ENCODE measurements at places on chromosomes 5 and 9.

- DNase-seq: no peak
Measured at GRCh38 chr5:63043792-63044191, 465.2 kb downstream of the LRRC70 start.

DNA sequence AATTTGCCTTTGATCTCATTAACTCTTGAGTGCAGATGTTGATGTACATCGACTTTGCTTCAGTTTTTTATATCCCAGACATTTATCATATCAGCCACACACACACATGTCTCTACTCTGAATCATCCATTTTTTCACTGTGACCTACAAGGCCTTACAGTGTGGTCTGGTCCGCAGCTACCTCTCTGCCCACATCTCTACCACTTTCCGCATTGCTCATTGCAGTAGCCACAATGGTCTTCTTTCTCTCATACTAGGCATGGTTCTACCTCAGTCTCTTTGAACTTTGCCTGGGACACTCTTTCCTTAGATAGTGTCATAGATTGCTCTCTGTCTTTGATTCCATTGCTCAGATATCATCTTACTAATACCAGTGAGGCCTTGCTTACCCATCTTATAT, 87.9 kb upstream of the FSD1L start:
- DNase-seq: no peak

GRCh38 chr9:69976152-69976551, 67.5 kb upstream of the MAMDC2 start:
- DNase-seq: peak; percentile 23

DNA sequence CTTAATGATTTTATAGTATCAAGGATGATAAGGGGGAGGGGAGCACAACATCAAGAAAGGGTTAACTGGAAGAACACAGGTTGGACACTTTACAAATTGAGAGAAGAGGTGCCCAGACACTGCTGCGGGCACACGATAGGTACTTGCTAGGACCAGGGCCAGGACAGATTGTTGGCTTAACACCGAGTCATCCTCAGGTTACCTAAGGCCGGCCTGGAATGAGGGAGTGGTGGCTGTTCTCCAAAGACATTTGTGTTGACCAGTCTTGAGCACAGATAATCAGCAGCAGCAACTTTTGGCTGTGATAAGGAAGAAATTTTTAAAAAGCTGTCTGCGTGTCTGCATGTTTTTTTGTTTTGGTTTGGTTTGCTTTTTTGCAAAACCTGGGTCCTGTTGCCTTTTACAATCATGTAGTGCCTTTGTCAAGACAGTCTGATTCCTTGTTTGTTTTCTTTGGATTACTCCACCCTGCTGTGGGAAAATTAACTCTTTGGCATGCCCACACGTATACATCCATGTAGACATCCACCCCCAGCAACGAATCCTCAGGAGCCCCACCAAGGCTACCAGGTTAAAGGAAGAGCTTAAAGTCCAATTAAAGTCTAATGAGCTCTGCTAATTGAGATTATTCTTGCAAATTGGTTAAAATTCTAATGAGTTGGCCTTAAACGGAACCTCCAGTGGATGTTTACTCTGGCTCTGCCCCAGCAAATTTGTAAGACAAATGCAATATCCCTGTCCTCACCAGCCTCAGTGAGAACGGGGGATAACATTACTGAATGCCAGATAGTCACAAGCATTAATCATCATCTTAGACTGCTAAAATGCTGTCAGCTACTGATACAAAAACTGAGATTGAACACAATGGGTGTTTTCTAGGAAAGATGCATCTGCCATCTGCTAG, 382.3 kb downstream of the ACTL7B start:
- DNase-seq: peak; percentile 42

GRCh38 chr9:135885100-135885853, 22.1 kb downstream of the CAMSAP1 start:
- DNase-seq: no peak

GRCh38 chr5:493119-493701, 31.0 kb downstream of the SLC9A3 start:
- DNase-seq: no peak

GRCh38 chr5:18216016-18216415, 581.8 kb downstream of the TAF11L14 start:
- DNase-seq: no peak

DNA sequence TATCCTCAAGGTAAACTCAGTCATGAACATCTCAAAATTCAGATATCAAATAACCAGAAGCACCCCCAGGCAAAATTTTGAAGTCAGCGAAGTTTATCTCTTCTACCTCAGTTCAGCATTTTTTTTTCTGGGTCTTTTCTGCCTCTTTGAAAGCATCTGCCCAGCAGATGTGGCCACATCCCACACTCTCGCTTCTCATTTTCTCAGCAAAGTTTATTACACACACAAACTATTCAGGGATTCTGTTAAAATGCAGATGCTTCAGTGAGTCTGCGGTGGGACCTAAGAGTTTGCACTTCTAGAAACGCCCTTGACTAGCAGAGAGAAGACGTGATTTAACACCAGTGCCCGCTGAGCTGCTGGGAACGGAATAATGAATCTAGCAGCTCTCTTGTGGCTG, 19.3 kb downstream of the RASEF start:
- no peak for DNase-seq

DNA sequence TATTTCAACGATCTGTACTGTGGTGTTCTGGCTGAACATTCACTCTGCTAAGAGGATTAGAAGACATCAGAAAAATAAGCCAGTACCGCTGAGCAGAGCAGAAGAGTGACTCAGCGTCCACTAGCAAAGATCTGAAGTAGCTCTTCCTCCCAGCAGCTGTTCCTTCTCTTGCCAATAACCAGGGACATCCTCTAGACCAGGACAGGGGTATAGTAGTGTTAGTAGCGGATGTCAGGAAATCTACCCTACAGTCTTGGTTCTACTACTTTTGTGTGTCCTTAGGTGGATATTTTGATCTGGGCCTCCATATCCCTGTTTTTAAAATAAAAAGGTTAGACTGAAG, 103.6 kb downstream of the TSSK1B start:
- no peak for DNase-seq

DNA sequence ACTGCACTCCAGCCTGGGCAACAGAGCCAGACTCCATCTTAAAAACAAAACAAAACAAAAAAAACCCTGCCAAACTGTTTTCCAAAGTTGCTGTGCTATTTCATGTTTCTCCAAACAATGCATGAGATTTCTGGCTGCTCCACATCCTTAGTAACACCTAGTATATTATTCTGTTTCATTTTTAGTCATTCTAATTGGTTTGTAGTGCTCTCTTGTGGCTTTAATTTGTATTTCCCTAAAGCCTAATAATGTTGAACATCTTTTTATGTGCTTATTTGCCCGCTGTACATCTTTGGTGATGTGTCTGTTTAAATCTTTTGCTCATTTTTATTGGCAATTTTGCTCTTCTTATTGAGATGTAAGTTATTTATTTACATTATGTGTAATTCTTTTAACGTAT, 18.4 kb upstream of the TTC1 start:
- no peak for DNase-seq

GRCh38 chr5:8568858-8569257, 699.9 kb downstream of the MTRR start:
- no peak for DNase-seq

GRCh38 chr5:58582019-58582802, 664 bp upstream of the RAB3C start:
- DNase-seq: peak; percentile 33

DNA sequence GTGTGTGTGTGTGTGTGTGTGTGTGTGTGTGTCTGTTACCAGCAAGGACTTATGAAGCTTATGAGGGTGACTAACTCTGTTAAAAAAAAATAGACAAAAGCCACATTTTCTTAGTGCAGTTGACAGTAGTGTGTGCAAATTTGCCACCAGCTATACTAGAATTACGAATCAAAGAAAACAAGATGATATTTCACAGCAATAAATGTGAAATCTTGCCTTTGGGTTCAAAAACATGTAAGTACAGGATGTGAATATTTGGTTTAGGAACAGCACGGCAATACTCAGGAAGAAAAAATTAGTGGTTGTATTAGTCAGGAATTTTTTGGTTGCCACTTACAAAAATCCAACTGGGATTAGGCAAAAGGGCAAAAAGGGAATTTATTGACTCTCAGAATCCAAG, 117.4 kb downstream of the NPR3 start:
- no peak for DNase-seq

DNA sequence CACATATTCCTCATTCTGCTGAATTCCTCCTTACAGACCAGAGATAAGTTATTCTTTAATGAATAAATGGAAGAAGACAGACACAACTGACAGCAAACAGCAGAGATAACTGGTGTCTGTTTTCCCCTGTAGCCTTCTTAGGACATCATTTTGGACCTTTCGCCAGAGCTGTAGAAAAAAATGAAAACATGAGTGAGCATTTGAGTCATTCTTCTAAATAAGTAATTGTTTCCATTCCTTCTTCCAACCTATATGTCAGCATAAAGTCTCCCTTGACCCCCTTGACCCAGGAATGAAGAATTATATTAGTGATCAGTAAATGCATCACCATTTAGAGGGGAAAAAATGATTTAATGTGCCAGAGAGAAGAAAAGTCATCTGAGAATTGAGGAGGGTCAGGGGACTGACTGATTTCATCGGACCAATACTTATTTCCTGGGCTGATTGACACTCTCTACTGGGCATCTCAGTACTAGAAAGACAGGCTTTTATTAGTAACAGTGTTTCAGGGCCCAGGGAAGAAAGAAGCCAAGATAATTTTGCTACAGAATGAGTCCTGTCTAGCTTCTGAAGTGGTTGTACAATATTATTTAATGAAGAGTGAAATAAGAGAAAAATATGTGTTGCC, 597.0 kb downstream of the PSAT1 start:
- DNase-seq: no peak

DNA sequence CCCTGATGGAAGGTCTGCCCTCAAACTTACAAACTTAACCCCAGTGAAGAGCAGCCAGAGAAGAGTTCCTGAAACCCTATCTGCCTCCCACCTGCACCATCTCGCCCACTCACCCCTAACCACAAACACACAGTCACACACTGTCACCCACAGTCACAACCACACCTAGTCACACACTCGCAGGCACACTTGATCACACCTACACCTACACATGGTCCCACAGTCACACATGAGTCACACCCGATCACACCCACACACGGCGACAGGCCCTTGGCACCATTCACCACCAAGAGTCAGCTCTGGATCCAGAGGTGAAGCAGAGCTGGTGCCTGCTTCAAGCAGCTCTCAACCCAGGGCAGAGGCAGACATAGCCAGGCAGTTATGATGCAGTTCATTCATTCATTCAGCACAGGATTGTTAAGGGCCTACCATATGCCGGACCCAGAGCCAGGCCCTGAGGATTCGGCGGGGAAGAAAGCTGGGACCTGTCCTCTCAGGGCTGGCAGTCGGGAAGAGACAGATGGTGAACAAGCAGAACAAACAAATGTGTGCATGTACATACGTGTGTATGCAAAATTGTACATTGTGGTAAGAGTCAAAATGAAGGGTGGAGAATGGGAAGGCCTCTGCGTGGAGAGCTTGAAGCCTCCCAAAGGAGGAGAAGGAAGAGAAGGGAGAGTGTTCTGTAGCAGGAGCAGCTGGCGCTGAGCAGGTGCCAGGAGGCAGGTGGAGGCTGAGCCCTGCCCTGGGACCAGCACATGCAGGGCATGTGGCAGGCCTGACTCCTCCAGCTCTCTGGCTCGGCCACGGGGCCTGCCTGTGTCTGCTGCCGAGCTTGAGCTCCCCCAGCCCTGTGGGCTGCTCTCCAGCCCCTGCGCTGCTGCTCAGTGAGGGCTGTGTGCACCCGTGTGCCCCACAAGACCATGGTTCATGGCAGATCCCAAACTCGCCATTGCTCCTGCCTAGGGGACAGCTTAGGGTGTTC, 6.4 kb downstream of the TSPAN17 start:
- peak; percentile 58 for DNase-seq

- no peak for DNase-seq
Measured at GRCh38 chr9:93909242-93909616, 45.9 kb downstream of the BARX1 start.

- peak; percentile 32 for DNase-seq
Measured at GRCh38 chr5:151924564-151925301, at the start of gene GLRA1. Gene GLRA1, minus strand, starts transcription at chr5:151924851. Its CDS starts 302 bp downstream, at chr5:151924549.

DNA sequence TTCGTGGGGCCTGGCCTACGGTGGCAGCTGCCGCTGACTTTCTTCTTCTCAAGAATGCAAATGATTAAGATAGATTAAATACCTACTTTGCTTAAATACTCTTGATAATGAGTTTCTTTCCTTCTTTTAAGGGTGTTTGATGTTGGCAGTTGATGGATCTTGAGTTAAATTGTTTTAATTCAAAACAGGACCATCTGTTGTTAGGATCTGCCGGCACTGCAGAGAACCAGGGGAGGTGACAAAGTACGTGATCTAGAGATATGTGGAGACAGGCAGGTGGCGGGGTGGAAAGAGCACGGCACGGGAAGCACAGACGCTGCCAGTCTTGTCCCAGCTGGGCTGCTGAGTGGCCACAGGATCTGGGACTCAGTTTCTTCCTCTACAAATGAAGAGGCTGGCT, 37.9 kb downstream of the MED27 start:
- peak; percentile 39 for DNase-seq

- DNase-seq: no peak
Measured at GRCh38 chr9:73053543-73053942, 98.1 kb upstream of the ANXA1 start.

DNA sequence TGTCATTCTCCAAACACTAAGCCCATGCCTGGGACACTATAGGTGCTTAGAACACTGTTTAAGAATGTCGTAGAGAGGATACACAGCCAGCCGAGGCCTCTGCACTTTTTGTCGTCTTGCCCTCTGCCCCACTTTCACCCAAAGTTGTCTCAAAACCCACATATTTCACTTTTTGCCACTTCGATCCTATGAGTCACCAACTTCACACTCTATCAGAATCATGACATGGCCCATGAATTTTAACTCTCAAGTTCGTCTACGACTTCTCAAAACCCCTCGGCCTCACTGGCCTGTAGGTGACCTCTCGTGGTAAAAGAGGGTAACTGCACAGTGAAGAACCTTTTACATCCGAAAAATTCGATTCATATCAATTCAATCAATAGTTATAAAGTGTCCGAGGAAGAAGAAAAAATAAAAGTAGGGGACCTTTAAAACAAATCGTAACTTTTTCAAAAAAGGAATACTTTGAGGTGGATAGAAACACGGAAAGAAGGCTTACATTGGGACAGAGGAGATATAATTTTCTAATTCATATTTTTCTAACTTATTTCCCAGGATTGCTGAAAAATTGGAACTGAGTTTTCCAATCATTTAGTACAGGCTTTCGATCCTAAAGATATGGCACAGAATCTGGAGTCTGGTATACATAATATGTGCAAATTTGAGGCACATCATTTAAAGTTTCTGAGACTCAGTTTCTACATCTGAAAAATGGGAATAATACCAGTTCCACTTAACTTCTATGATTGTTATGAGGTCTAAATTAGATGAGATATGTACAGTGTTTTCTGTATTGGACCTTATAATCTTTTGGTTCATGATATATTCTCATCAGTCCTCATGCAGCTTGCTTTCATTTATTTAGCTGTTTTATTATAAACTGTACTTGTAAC, 122.6 kb downstream of the APBA1 start:
- peak; percentile 53 for DNase-seq

Measured in cerebellar cortex (tissue), 1 donor.